ENCODE measurements at places on chromosomes 16 and 17.

- DNase-seq, result no peak
Measured at GRCh38 chr17:48095611-48096010, 5.7 kb downstream of the CBX1 start.

- peak; percentile 14 for DNase-seq
Measured at GRCh38 chr16:79997257-79997656, 396.7 kb upstream of the MAF start.

DNA sequence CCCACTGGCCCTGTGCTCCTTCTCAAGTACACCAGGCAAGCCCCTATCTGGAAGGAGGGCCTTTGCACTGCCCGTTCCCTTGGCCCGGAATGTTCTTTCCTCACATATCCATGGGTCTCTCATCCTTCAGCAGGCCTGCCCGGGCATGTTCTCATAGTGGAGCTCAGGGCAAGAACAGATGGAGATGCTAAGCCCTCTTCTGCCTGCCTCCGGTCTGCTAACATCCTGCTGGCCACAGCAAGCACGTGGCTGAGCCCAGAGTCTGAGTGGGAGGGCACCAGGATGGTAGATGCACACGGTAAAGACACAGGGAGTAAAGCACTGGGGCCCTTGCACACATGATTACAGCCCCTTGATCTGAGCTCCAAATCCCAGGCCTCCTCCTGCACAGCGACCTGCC lies 19.8 kb upstream of the ANKRD40CL start:
- DNase-seq, result no peak

- peak; percentile 34 for DNase-seq
Measured at GRCh38 chr17:43791589-43791988, 11.4 kb downstream of the CFAP97D1 start.

DNA sequence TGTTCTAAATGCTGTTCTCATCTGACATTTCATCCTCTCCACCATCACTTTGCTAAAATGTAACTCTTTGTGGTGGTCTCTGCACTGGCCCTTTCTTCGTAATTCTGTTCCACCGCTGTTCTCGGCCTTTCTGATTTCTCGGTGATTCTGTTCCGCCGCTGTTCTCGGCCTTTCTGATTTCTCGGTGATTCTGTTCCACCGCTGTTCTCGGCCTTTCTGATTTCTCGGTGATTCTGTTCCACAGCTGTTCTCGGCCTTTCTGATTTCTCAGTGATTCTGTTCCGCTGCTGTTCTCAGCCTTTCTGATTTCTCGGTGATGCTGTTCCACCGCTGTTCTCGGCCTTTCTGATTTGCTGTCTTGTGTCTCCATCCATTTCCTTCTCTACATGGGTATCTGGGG lies 12.3 kb downstream of the FOXF1 start:
- DNase-seq, result no peak

GRCh38 chr17:55654821-55655220 lies 67.8 kb downstream of the TMEM100 start:
- no peak for DNase-seq

DNA sequence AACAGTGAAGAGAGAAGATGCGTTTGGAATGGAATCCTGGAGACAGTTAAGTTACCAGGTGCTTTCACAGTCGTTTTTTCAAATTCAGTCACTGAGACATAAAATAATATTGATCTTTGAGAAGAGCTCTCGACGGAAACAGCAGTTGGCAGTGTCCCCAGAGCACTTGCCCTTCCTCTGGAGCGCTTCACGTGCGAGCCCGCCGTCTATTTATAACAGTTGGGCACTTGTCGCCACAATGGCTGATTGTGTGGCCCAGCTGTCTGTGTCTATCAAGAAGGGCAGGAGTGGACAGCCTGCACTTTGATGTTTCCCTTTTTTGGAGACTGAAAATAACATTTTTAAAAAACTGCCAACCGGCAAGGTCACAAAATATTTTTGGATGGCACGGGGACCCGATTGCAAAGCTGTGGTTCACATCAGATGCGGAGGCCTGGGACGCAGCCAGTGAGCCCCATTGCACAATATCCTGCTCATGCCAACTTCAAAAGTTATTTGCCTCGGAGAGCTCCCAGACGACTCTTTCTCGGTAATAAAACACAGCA lies 62.9 kb downstream of the ADCY9 start:
- peak; percentile 20 for DNase-seq

GRCh38 chr16:28875134-28876018 lies 2.9 kb upstream of the ATP2A1 start:
- DNase-seq, result no peak

DNA sequence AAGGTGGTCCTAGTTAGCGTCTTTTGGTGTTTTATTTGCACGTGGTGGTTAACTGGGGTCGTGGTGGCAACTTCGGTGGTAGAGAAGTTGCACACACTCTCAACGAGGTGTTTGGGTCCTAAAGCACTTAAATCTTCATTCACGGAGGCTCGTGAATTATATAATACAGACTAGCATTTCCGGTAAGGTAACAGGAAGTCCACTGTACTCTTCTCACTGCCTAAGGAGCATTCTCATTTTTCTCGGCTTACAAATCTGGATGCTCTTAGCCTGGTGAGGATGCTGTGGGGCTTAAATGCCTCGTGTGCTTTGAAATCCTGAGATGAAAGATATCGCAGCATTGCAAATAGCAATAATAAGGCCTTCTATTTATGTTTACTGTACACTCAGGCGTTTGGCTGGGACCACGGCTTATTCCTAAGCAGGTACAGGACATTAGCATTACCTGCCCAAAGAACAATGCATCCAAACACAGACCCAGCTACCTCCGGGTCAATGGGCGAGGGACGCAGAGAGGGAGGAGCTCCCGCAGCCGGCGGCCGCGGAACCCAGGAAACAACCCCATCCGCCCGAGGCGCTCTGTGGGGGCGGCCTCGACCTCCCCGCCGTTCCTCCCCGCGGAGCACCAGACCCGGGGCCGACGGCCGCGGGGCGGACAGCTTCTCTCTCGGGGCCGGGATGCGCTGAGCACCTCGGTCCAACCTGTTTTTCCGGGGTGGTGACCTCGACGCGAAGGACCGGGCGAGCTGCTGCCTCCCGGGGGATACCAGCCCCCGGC lies 856 bp downstream of the DNAJA2 start:
- peak; percentile 57 for DNase-seq

- DNase-seq, result no peak
Measured at GRCh38 chr17:7216242-7217112, 3.2 kb downstream of the DLG4 start.

DNA sequence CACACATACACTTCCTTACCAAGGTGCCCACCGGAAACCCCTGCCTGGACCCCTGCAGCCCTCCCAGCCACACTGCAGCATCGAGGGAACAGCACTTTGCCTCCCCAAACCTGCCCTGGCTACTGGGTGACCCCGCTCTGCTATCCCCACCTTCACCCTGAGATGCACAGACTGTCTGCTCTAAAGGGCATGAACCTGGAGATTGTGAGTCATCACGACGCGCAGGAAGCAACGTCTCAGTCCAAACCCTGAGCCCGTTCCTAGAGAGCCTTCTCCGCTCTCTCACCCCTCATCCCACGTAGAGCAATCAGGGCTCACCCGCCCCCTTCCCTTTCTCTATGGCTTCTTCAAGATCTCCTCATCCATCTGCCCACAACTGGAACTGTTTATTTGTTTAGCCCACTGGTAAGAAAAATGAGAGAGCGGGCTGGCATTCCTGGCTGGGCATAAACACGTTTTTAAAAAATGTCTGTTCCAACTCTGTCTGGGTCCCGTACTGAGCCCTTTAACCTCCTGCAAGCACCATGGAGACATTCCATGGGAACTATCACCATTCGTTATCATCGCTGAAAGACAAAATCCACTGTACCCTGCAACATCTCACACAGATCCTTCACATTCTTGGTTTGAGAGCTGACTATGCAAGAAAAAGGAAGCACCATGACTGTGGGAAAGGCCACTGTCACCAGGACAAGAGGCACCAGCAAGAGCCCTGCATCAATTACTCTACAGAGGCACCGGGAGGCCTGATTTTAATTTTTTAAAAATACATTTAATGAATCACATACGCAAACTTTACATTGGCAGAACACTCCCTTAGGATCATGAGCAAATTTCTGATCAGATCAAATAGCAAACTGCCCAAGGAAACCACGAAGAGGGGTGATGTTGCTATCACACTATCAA lies 28.2 kb downstream of the ZFHX3 start:
- DNase-seq, result peak; percentile 64

- DNase-seq, result no peak
Measured at GRCh38 chr16:72554935-72555334, 383.0 kb upstream of the PMFBP1 start.

DNA sequence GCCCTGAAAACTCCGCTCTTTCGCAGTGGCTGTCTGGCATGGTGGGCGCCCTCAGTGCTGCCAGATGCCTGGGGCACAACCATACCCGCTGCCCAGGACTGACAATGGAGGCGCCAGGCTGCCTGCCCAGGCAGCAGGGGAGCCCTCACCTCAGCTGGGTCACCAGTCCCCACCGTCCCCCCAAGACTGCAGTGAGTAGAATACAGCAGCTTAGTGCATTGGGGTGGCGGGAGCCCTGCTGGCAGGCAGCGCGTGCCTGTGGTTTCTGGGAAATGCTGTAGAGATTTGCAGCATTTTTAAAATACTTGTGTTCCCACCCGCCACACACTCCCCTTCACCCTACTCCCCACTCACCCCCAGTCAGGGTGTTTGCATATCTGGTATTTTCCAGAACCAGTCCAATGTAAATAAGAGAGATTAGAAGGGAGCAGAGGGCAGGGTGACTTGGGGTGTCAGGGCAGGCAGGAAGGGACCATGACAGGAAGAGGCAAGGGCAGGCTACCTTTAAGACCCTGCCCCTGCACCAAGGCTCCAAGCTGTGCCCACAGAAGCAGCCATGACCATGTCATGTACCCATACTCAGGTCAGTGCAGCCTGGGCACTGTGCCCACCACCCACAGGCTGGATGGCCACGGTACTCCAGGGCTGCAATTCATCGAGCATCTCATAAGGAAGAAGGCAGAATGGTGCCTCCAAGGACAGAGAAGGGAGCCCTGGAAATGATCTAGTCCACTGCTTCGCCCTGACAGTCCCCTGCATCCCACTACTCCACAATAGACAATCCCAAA lies 21.5 kb downstream of the MYO18A start:
- peak; percentile 90 for DNase-seq

DNA sequence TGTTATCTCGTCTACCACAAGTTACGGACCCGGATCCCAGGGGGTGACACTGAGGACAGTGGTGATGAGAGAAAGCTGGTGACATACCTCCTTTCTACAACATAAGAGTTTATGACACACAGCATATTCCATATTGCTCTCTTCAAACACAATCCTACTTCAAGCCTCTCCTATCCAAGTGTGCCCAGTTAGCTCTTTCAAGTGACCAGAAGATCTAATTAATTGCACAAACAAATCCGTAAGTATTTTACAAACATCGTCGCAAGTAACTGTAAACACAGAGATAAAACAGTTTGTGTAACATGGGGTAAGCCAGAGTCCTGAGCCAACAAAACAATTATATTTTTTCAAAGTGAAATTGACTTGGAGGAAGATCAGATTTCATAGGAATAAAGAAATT lies 235.0 kb downstream of the CHD9NB start:
- DNase-seq, result no peak

DNA sequence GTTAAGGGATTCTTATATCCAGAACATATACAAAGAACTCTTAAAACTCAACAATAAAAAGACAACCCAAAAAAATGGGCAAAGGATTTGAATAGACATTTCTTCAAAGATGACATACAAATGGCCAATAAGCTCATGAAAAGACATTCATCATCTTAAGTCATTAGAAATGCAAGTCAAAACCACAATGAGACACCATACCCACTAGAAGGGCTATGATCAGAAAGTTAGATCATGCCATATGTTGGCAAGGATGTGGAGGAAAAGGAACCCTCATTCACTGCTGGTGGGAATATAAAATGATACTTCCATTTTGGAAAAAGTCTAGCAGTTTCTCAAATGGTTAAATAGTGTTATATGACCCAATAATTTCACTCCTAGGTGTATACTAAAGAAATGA lies 9.4 kb downstream of the PLD6 start:
- no peak for DNase-seq

DNA sequence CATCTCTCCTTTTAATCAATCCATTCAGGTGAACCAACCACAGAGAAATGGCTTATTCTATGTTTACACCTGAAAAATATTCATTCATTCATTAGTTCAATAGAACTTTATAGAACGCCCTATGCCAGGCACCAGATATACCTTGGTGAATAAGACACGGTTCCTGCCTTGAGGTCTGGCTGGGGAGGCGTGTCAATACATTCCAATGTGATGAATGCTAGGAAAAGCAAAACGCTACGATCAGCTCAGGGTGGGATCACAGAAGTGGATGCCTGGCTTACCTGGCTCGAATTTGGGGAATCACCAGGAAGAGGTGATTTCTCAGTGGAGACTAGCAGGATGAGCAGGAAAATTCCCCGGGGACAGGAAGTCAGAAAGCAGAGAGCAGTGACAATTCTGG lies 17.5 kb upstream of the WFIKKN2 start:
- peak; percentile 43 for DNase-seq

GRCh38 chr16:27197004-27197403 lies 6.3 kb upstream of the KDM8 start:
- DNase-seq, result no peak

GRCh38 chr17:19448341-19449268 lies 37.6 kb downstream of the RNF112 start:
- peak; percentile 86 for DNase-seq

DNA sequence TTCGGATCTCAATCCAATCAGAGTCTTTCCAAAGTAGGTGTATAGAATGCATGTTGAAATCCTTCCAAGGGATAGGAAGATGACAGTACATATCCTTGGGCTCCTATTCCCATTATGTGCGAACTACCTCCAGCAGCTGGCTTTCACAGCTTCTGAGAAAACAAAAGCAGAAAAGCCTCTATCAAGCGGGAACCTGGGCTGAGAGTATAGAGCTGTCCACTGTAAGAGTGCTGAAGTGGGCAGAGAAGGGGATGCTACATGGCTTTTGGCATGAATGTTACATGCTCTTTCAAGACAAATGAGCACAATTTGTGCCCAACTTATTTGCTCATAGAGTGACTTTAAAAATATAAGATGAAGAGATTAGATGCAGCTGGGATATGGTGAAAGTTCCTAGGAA lies 993.5 kb downstream of the CDH8 start:
- DNase-seq, result no peak

- peak; percentile 53 for DNase-seq
Measured at GRCh38 chr16:84277244-84277823, 17.3 kb upstream of the WFDC1 start.

GRCh38 chr17:59427996-59428395 lies 96.5 kb downstream of the YPEL2 start:
- DNase-seq, result peak; percentile 34

DNA sequence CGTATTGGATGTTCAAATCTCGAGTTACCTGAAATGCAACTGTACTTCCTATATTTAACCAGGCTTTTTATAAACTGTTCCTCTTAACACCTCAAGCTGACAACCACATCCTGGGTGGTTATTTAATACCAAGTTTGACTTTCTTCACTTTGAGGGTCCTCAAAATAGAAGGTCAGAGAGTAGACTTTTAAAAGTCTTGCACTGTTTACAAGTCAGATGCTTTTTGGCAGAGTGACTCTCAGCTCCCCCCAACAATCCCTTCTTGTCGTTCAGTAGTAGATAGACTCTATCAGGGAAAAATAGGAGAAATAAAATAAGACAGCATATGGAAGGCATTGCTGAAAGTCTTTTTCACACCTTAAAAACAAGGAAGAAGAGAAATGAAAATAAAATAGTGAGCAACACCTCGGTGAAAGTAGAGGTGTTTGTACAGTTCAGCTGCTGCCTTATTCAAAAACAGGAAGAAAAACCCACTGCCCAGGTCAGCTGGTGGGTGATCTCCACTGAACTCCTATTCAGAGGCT lies 650.4 kb downstream of the WWOX start:
- DNase-seq, result no peak

All from AG08396 (cell line).